Activated T-helper 9 cell treated with anti-CD3 and anti-CD28 coated beads, Interleukin-2, amount 50 U/mL, for 16 hours (primary cell): ENCODE measurements at places on chromosomes 1 and 21.
A peak's percentile ranks its signal among the peaks of the same experiment; 100 is the strongest.

GRCh38 chr21:45588086-45588825, 46.0 kb upstream of the SLC19A1 start:
- DNase-seq: no peak

GRCh38 chr1:25501235-25502058, 42.0 kb upstream of the LDLRAP1 start:
- no peak for DNase-seq

GRCh38 chr1:219659684-219660083, 46.8 kb upstream of the ZC3H11B start:
- DNase-seq: no peak

- DNase-seq: no peak
Observed at GRCh38 chr1:208985231-208985630, 598.3 kb upstream of the CAMK1G start.

- no peak for DNase-seq
Observed at GRCh38 chr1:22854688-22855565, 117.7 kb downstream of the LACTBL1 start.

- no peak for DNase-seq
Observed at GRCh38 chr1:109187127-109187526, 26.6 kb upstream of the SARS1 start.

DNA sequence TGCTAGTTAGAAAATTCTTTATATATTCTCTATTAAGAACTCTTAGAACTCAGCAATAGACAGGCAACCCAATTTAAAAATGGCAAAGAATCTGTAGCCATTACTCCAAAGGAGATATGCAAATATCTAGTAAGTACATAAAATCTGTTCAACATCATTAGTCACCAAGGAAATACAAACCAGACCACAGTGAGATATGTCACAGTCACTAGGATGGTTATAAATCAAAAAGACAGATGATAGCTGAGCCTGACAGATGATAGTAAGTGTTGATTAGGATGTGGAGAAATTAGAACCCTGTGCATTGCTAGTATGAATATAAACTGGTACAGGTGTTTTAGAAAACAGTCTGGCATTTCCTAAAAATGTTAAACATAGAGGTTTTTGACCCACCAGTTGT, 26.6 kb downstream of the SRSF11 start:
- no peak for DNase-seq

- DNase-seq: no peak
Observed at GRCh38 chr1:232452117-232452516, 177.8 kb downstream of the SIPA1L2 start.

DNA sequence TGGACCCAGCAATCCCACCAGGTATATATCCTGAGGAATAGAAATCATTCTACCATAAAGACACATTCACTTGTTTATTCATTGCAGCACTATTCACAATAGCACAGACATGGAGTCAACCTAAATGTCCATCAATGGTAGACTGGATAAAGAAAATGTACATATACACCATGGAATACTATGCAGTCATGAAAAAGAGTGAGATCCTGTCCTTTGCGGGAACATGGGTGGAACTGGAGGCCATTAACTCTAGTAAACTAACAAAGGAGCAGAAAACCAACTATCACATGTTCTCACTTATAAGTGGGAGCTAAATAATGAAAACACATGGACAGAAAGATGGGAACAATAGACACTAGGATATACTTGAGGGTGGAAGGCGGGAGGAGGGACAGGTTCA, 36.1 kb upstream of the PRKACB start:
- no peak for DNase-seq

DNA sequence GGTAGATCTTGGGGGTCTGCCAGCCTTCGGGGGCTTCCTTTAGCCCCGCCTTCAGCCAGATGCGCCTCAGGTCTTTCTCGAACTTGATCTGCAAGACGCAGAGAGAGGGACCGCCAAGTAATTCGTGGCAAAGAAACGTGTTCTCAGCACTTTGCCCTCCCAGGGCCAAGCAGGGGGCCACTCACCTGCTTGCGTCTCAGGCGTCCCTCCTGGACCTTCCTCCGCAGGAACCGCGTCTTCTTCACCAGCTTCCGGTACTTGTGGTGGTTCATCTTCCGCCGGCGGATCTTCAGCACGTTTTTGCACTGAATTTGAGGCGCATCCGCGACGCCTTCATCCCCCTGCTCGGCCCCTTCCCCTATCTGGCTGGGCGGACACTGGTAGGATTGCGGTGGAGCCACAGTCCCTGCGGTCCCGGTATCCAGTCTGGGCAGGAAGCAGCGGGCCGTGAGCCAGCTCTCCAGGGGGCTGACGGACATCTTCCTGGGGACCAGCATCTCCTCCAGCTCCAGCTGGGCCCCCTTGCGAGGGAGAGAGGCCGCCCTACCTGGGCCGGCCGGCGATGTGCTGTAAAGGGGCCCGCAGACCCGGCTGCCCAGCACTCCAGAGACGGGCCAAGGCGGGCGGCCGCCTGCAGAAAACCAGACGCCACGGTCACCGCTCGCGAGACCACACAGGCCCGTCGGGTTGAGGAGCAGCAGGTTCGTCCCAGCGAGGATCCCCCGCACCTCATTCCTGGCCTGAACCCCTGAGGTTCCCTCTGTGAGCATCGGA, 1.0 kb downstream of the AURKAIP1 start:
- DNase-seq: no peak

GRCh38 chr1:155305881-155306391, 2.7 kb upstream of the FDPS start:
- DNase-seq: no peak

DNA sequence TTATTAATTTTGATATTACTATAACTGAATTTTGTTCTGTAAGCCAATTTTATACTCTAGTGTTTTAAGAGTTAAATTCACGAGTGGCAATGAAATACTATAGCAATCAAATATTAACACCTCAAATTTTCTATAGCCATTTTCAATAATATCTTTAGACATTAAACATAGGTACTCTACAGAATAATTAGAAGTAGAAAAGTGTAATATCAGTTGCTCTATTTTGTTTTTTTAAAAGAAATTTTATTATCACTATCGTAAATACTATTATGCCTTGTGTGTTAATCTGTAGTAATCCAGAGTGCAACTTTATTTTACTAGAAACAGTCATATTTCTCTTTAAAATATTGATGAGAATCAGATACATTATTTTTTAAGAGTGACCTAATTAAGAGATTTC, 691.2 kb downstream of the USP25 start:
- no peak for DNase-seq

- DNase-seq: no peak
Observed at GRCh38 chr1:94602316-94602715, 60.8 kb upstream of the F3 start.

DNA sequence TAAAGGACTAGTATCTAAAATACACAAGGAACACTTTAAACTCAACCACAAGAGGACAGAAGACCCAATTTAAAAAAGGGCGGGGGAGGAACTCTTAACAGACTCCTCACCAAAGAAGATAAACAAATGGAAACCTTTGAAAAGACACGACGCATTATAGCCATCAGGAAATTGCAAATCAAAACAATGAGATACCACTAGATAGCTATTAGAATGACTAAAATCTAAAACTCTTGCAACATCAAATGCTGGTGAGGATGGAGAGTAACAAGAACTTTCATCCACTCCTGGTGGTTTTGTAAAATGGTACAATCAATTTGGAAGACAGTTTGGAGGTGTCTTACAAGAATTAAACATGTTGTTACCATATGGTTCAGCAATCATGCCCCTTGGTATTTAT, 708.2 kb downstream of the BRINP3 start:
- no peak for DNase-seq

DNA sequence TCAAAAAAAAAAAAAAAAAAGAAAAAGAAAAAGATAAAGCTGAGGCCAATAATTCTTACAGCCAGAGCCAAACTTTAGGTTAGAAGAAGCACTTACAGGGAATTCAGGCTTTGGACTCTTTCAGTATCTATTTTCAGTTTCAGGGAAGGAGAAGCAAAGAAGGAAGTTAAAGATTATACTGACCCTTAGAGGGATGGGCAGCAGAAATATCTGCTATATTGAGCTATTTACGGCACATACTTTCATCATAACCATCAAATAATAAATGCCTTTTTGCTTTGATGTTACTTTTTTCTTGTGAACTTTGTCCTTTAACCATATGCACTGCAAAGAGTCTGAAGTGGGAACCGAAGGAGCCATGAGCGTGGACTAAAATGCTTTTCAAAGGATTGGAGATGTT, 42.0 kb downstream of the TM2D1 start:
- DNase-seq: no peak

- DNase-seq: no peak
Observed at GRCh38 chr1:79105500-79105899, 99.0 kb upstream of the ADGRL4 start.

DNA sequence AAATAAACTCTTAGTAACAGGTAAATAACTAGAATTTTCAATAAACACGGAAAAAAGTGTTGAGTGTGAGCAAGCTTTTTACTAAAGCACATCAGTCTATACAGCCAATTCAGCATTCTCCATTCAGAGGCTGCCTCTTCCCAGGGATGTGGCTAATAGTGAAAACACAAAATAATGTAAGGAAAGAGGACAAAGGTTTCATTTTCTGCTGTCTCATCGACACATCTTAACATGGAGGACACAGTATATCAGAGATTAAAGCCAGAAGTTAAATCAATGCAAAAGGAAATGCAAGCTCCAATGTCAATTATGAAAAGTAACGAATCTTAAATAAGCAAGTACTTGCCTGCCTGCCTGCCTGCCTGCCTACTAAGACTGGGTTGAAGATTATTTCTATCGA, 43.2 kb downstream of the LUZP1 start:
- no peak for DNase-seq

- no peak for DNase-seq
Observed at GRCh38 chr1:175043824-175044223, 20.6 kb upstream of the MRPS14 start.

GRCh38 chr1:35637401-35637809, 3.9 kb downstream of the PSMB2 start:
- no peak for DNase-seq

GRCh38 chr21:41765420-41765821, 1.4 kb downstream of the RIPK4 start:
- DNase-seq: no peak

DNA sequence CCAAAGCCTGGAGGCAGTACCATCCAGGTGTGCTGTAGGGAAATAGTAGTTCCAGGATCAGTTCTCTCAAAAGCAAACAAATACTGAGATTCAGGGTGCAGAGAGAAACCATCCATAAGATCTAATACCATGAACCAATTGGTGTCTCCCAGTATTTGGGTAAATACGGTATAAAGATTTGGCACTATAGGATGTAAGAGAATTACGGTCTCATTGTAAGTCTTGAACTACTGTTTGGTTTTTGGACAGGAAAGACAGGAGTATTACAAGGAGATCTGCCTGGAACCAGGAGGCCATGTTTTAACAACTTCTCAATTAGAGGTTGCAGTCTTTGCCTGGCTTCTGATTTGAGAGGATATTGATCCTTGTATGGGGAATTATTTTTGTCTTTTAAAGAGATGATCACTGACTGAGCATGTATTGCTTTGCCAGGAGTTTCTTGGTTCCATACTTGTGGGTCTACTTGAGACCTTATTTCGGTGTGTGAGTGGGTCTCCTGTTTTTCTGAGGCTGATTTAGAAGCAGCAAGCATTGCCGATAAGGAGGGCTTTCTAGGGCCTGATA, 10.2 kb downstream of the AADACL4 start:
- no peak for DNase-seq

DNA sequence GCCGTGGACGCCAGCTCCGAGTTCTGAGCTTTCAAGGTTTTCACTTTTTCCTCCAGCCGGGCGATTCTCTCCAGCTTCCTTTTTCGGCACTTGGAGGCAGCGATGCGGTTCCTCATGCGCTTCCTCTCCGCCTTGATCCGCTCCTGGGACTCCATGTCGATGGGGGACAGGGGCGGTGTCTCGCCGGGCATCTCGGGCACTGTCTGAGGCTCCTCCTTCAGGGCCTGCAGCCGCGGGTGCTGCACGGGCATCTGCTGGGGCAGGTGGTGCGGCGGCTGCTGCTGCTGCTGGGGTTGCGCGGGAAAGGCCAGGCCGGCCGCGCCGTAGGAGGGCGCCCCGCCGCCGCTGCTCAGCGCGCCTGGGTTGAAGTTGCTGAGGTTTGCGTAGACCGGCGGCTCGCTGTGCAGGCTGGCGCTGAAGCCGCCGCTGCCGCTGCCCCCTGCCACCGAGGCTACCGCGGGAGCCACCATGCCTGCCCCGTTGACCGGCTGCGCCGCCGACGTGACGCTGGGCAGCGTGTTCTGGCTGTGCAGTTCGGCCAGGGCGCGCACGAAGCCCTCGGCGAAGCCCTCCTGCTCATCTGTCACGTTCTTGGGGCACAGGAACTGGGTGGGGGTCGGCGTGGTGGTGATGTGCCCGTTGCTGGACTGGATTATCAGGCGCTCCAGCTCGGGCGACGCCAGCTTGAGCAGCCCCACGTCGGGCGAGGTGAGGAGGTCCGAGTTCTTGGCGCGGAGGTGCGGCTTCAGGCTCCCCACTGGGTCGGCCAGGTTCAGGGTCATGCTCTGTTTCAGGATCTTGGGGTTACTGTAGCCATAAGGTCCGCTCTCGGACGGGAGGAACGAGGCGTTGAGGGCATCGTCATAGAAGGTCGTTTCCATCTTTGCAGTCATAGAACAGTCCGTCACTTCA, 1.4 kb downstream of the JUN start:
- DNase-seq: peak; percentile 45

DNA sequence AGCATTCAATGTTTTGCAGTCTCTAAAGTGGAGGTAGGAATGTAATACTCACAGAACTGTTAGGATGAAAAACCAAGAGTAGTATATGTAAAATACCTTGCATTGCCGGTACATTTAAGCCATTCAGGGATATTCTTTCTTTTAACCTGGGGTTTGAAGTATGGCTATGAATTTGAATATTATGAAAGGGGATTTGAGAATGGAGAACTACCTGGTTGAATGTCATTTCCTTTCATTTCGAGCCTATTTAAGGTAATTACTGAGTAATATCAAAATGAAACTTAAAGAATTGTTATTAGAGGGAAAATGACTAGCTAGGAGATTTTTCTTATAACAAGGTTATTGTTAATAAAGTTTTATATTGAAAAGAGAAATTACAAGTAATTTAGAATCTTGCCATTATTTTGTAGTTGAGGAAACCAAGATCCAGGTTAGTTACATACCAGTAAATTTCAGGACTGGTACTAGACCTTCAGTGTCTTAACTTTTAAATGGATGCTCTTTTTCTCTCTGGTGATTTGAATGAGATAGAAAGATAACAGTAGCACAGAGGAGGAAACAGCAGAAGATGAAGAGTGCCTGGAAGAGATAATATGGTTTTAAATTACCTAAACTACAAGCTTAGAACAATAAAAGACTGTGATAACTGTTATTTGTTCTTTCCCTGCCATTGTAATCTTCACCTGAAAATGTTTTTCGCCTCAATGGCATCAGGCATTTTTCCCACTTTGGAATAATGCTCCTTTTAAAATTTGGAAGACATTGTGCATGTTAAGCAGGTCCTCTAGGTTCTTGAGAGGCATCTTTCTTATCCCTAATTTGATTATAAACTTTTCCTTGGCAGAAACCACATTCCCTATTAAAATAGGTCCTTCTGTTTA, 103.2 kb downstream of the PKN2 start:
- DNase-seq: no peak

DNA sequence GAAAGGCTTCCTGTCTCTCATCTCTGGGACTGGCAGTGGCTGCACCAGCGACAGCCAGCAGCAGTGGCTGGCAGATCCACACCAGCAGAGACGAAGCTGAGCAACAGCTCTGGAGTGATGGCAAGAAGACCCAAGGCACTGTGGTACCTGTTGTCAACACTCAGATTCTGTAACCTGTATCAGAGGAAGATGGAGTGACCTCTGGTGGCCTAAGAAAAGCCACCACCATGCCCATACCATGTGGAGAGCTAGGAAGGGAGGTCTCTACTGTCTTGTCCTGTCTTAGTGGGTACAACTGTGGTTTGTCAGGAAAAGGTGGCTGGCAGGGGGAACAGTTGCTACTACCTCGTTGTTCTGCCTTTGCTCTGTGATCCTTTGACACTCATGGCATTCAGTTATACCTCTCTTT, 22.5 kb upstream of the RHBDL2 start:
- DNase-seq: no peak
